ENCODE measurements at places on chromosomes 2 and 18.

DNA sequence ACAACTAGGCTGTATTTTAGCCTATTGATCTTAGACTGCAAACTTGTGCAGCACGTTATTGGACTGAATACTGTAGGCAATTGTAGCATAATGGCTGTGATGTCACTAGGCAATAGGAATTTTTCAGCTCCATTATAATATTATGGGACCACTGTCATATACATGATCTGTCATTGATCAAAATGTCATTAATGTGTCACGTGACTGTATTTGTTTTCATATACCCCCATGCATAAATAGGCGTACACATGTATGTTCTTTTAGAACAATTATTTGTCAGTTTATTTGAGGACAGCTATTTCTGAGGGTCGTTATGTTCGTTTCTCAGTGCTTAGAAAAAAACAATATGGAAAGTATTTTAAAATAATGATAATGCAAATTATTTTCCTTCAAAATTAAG, 111.9 kb upstream of the CDH2 start:
- no peak for DNase-seq

- no peak for DNase-seq
Observed at GRCh38 chr18:63575681-63576080, 11.5 kb upstream of the SERPINB13 start.

GRCh38 chr2:78989051-78989450, 36.5 kb upstream of the REG3G start:
- DNase-seq, result no peak

DNA sequence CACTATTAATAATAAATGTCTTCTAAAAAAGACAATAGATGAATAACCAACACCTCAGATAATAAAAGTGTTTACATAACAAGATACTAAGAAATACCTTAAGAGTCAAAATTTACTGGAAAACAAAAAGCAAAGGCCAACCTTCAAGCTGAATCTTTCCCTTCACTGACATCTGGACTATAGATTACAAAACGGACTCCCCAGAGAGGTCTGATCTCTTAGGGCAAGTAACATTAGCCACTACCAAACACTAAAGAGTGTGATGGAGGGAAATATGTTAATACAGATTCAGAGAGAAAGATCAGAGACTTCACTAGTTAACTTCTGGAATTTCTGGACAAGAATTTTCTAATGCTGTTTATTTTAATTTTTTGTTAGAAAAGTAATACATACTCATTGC, 13.9 kb downstream of the CLASP1 start:
- no peak for DNase-seq

DNA sequence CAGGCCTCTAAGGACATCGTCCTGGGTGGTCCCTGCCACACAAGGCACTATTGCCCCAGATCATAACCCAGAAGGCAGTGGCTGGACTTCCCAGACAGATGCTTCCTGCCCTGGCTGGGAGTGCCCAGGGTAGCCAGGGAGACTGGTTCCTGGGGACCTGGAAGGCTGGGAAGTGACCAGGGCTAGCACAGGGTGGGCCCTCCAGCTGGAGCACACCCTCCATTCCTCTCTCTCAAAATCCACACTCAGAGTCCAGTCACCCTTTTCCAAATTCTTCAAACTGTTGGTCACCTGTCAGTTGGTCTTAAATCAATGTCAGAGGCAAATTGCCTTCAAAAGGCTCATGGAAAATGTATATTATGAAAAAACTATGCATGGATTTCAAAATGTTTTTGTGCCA, 11.6 kb upstream of the TUBB6 start:
- DNase-seq, result no peak
